Stimulated activated CD8-positive, alpha-beta memory T cell treated with anti-CD3 and anti-CD28 coated beads, Interleukin-7, amount 100 ng/mL, for 24 hours (primary cell): ENCODE measurements at places on chromosomes 7 and 10.

DNA sequence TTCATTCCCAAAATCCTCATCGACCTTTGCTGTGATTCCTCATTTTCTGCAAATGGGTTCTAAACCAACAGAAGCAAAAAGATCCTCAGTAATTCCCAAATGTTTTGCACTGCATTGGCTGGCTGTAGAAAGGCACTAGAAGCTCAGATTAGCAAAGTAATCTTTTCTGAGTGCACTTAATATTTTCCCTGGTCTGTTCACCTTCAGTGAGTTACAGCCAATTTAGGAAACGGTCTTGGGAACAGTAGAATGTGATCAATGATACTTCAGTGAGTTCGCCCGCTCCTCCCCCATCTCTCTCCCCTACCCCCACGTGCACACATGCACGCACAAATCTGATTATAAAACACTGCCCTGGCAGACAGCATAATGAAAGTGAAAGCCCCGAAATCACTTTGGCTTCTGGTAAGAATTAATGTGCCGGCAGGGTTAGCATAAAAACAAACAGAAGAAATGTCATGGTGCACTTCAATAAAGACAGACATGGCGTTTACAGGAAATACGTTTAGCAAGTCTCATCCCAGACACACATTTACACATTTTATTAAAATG is 201.3 kb upstream of the CDCA7L start:
- no peak for DNase-seq

GRCh38 chr10:97498841-97499560 is at the start of gene UBTD1:
UBTD1 (plus strand) TSS chr10:97498924; CDS start chr10:97499204, 280 bp downstream.
- DNase-seq, result no peak

DNA sequence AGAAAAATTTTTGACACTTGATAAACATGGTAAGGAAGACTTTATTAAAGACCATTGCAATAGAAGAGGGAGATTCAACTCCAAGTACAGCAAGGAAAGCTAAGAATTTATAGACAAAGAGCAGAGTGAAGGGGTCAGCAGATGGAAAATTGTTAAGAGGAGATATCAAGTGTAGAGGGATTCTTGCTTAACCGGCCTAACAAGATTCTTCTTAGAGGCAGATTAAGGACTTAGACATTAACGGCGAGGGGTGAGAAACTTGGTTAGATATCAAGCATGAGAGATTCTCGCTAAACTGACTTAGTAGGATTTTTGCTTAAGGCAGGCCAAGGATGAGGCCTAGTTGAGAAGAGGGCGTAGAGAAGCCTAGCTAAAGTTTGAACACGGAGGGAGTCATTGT is 76.0 kb downstream of the ITGB1 start:
- DNase-seq, result no peak

DNA sequence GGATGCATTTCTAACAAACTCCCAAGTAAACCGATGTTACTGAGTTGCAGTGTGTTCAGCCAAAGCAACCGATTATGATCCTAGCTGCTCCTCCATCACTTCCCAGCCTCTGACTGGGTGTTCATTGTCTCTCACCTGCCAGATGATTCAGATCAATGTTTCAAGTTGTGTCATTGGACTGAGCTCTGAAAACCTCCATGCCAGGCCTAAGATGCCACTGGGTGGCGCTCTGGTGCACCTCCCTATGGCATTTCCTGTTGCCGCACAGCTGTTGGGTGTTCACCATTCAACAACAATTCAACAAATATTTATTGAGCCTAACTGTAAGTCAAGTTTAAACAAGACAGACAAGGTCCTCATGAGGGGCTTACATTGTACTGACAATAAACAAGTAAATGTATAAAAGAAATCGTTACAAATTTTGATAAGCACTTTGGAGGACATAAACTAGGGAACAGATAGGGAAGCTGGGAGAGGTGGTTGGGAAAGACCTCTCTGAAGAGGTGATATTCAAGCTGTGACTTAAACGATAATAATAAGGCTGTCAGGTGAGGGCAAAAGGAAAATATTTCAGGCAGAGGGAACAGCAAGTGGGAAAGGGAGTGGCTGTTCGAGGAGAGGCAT is 22.8 kb downstream of the RGR start:
- DNase-seq, result peak; percentile 57

- DNase-seq, result no peak
These were observed 35.0 kb downstream of the GLRX3 start for GRCh38 chr10:130171196-130171595.

- DNase-seq, result no peak
These were observed 38.6 kb upstream of the ARL4A start for GRCh38 chr7:12648704-12649261.

DNA sequence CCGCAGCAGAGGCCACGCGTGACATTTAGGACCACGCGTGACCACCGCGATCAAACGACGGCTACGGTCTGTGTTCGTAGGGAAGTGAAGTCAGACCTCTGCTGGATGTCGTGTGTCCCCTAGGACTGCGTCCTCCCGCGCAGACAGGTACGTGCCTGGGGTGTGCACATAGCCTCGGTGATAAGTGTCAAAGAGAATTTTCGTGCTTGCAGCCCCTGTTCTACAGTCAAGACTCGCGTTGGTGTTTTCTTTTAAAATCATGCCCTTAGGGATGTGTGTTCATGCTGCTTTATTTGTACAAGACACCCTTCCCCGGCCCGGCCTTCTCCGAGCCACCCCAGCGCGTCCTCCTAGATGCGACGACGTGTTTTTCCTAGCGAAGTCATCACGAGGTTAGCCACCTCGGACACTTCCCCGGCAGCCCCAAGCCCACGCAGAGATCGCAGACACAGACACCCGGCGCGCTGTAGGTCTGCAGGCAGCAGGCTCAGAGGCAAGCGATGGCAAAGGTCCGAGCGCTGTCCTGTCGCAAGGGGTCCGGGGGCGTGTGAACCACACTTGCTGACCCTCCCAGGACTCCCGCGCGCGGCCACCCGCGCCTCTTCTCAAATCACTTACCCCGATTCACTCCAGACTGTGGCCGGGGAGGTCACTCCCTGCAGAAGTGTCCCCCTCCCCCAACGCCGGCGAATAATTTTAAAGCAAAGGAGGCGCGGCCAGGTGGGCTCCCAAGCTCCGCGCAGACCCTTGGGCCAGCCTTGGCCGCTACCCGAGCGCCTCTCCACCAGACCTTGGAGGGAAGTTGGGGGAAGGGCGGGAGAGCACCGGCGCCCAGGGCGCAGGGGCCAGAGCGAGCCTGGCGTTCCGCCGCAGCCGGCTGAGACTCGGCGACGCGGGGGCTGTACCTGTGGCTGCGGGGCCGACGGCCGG is 552 bp downstream of the MKX start:
- no peak for DNase-seq
